ENCODE measurements at places on chromosomes 12 and 14.

DNA sequence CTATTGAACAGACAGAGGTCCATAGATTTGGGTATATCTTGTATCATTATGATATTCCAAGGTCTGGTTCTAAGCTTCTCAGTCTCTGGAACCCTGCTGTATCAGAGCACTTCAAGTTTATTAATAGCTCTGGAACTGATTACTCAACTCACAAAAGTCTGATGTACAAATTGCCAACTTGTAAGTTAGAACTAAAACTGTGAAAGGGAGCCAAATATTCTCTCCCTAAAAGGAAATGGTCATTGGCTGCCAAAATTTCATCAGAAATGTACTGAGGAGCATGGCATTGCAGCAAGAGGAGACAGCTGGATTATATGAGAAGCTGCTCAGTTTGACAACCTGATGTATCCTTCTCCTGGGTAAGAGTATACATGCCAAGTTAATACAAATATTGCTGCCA lies 828.8 kb upstream of the SEL1L start:
- DNase-seq, result no peak

DNA sequence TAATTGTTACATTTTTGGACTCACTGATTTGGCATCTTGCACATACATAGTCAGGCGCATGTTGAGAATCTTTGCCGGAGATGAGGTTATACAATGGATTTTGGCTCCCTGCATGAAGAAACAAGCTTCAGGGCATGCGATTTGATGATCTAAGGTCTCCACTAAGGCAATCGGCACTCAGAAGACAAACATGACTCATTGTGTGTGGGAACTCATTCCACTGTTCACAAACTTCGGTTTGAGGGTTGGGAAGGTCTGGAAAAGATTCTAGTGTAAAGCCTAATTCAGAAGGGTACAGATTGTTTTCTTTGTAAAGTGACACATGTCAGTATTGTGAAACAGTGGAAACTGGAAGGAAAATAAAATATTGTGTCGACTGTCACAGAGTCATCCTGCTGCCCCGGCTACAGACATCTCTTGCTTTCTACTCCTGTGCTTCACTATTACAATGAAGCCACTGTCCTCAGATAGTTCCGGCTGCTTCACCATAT lies 192.6 kb upstream of the HMGA2 start:
- DNase-seq, result no peak

DNA sequence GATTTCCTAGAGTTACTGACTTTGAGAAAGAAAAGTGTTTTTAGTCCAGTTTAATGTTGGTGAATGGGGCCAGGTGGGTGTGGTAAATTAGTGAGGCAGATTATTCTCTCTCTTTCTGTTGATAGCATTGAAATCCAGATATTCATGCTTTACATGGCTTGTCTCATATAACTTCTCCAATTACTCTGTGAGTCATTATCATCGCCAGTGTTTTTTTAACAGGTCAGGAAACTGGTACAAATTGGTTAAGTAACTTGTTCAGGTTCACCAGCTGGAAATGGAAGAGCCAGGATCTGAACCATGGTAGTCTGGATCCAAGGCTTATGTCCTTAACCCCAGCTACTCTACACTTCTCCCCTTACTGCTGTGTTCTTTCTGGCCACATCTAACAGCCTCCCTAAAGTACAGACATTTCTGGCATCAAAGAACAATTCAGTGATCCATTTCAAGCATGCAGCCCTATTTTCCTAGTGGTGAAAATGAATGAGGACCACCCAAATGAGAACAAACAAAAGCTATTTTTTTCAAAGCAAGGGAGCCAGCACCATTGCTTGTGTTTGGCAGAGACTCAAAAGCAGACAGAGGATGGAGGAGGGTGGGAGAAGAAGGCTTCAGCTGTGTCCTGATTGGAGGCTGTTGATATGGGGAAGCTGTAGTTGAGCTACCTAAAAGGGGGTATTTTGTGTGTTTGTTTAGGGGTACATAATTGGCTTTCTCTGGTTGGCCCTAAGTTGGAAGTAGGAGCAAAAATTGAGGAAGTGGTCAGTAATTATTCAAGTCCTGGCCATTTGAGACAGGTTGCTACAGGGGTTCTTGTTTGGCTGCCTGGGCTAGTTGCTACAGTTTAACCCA lies 1.7 kb downstream of the IRAK3 start:
- no peak for DNase-seq

GRCh38 chr12:45122768-45123380 lies 72.0 kb upstream of the DBX2 start:
- DNase-seq, result no peak

DNA sequence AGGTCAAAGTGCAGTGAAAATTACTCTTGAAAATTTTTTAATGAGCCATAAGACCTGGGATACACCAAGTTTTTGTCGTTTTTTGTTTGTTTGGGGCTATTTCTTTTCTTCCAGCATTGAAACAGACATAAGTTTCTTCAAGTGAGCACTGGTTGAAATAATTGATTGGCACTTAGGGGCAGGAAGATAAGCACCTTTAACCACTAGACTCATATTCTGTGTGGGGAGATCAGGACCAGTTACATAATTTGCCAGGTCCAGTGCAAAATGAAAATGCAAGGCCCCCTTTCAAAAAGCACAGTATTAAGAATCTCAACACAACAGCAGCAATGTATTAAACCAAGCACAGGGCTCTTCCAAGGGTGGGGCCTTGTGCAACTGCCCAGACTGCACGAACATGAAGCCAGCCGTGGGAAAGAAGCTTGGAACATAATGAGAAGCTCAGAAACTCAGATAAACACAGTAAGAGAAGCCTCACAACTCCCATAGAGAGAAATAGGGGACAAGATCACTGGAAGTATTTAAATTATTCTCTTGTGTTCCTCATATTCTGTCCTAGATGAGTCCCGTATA lies 3.2 kb upstream of the TCP11L2 start:
- DNase-seq, result no peak

- DNase-seq, result no peak
Measured at GRCh38 chr12:51448618-51449256, 24.1 kb downstream of the SLC4A8 start.
